ENCODE measurements at places on chromosomes 13 and 19.

GRCh38 chr13:112686364-112686763 lies 3.5 kb upstream of the ATP11A start:
- no peak for DNase-seq

- no peak for DNase-seq
These were observed 67.3 kb downstream of the ERICH6B start for GRCh38 chr13:45548281-45548680.

DNA sequence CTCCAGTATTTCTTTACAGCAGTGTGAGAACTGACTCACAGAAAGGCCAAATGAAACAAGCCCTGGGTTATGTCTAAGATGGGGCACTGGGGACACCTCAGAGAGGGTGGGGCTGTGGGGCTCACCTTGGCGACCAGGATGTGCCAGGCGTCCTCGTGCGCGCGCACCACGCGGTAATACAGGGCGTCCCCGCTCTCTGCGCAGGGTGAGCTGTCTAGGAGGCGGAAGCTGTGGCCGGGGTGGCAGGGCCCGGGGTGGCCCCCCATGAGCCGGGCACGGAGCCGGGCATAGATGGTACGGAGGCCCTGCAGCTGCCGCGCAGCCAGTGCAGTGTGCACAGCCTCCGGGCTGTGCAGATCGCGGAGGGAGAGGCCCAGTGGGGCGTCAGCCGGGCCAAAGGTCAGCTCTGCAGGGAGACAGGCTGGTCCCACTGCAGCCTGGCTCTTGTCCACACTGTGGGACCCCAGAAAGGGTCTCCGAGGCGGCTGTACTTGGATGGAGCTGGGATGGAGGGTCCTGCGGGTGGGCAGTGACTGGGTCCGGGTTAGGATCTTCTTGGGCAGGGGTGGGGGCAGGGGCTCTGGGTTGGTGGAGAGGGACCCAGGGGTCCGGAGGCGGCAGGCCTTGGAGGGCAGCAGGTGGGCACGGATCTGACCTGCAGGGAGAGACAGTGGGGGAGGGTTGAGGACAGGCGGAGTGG lies 3.4 kb downstream of the PEAK3 start:
- DNase-seq, result no peak

DNA sequence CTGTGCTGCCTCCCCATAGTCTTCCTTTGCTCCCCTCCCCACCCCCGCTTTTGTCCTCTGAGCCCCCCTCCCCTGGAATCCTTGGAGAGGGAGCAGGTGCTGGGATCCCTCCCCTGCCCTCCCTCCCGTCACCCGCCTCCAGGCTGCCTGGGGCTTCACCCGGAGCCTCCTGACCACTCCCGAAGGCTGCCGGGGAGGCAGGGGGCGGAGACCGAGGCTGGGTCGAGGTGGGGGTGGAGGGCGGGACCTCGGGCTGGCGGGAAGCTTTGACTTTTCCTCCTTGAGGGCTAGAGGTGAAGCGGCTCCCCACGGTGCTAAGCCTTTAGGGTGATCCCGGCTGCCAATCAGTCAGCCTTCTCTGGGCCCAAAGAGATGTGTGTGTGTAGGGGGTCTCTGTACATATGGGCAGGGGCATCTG lies 1.5 kb downstream of the KMT5C start:
- no peak for DNase-seq

- no peak for DNase-seq
These were observed 65.6 kb downstream of the UFM1 start for GRCh38 chr13:38415233-38415632.

DNA sequence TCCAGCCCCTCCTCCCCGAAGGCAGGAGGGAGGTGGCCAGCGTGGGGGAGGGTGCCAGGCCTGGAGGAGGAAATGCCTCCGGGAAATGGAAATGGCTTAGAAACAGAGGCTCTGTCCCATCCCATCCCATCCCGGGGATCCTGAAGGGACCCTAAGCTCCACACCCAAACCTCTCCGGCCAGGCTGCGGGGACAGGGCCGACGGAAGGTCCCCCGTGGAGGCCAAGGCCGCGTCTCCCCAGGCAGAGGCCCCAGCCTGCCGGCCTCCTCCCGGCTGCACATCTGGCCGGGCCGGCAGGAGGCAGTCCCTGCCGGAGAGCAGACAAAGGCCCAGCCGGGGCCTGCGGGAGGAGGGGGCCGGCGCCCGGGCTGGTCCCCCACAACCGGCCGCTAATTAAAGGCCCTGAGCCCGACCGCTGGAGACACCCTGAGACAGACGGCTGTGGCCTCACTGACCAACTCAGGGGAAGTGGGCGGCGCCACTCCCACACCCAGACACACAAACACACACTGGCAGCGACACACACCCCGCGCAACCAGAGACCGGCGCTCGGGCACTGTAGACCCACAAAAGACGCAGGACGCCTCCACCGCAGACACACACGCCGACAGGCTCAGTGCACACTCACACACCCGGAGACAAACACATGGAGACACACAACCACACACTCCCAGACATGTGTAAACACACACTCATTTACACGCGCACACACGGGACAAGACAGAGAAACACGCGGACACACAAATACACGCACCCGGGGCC lies 1.1 kb downstream of the ADAMTS10 start:
- DNase-seq, result no peak

DNA sequence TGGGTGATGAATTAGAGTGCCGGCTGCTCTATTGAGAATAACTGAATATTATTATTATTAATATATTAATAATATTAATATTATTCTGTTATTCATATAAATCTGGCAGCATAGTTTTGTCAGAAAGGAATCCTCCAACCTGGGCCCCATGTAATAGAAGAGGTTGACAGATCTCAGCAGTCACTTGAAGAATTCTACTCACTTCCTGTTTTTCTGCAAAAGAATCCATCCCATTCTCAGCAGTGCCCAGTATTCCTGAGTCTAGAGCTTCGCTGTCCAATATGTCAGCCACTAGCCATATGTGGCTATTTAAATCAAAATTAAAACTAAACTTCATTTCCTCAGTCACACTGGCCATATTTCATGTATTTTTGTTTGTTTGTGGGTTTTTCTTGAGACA lies 72.4 kb upstream of the USPL1 start:
- no peak for DNase-seq

DNA sequence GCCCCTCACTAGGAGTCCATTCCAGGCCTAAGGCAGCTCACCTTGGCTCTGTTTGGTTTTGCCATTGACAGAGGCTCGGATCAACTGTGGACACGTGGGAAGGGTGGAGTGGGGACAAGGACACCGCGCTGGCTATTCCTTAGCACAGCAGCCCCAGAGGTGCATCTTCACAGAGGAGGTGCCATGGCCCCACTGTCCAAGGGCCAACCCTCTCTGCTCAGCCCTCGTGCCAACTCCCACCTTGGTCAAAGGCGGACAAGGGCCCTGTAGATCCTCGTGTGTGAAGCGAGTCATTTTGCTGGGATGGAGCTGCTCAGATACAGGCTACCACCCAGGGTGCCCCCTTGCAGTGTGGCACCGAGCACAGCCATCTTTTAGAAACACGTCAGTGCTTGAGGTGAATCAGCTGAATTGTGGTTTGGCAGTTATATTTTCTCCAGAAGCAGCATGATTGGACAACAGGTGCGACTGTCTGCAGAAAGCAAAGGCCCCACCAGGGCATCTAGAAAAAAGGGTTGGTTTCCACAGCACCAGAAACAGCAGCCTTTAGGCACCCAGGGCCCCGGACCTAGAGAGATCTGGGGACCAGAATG lies 192.1 kb upstream of the GPR12 start:
- DNase-seq, result no peak

- no peak for DNase-seq
These were observed 1.9 kb upstream of the SUGT1 start for GRCh38 chr13:52650731-52651130.

DNA sequence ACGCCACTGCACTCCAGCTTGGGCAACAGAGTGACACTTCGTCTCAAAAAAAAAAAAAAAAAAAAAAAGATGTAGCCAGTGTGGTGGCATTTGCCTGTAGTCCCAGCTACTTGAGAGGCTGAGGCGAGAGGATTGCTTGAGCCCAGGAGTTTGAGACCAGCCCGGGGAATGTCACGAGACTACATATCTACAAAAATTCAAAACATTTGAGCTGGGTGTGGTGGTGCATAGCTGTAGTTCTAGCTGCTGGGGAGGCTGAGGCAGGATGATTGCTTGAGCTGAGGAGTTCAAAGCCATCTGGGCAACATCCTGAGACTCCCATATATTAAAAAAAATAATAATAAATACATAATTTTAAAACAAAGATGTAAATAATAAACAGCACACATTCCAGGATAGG lies 46.6 kb downstream of the SMARCA4 start:
- DNase-seq, result no peak

GRCh38 chr13:94236132-94236531 lies 243.3 kb downstream of the DCT start:
- no peak for DNase-seq

DNA sequence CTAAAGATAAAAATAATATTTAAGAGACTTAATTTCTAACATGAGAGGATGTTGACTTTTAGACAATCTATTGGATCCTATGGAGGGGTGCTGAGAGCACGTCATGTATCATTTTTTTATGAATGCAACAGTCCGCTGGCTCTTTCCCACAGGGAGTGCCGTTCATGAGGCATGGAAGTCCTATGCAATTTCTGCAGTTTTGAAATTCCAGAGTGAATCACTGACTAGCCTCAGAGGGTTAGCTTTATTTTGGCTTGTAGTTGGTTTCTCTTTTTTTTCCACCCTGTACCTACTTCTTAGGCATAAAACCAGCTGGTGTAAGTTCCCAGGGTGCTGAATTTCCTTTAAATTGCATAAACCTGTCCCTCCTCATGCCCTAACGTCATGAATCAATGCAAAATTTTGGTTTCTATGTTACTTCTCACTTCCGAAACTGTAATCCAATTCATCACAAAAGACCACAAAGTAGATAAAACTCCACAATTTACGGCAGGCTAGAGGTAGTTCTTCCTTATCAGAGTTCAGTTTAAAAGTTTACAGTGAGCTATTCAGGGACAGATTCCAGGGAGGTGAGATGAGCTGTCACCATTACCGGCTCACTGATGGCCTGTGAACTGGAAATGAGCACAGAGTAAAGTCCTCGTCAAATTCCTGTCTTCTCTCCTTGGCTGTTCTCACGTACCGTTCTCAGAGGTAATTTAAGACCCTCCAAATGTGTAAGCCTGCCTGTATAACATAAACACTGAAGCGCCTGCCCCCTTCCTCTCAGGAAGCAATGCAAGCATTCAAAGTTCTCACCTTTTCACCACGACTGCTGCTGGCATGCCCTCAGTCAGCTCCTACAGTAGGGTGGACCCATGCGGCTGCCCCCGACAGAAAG lies 216.6 kb upstream of the SLC10A2 start:
- peak; percentile 23 for DNase-seq

- no peak for DNase-seq
These were observed 736.9 kb upstream of the PCDH9 start for GRCh38 chr13:67967031-67967430.

DNA sequence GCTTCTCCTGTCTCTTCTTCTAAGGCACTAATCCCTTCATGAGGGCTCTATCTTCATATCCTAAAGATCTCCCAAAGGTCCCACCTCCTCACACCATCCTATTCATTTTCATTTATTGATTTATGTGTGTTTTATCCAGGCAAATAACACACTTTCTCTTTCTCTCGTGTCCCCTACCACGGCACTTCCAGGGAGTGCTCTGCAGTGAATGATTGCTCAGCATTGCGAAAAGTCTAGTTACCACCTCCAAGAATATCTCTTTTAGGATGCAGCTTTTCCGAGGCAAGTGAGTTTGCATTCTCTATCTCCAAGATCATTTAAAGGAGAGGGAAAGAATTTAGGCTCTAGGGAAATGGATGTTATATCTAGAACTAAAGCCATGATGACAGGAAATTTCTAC lies 101.7 kb downstream of the MIPEP start:
- no peak for DNase-seq

- DNase-seq, result no peak
These were observed 50.9 kb upstream of the ATP12A start for GRCh38 chr13:24629320-24629719.

- DNase-seq, result no peak
These were observed 24.1 kb upstream of the WDFY2 start for GRCh38 chr13:51559946-51560735.

- DNase-seq, result no peak
These were observed 18.2 kb downstream of the ZNF565 start for GRCh38 chr19:36196249-36196648.

DNA sequence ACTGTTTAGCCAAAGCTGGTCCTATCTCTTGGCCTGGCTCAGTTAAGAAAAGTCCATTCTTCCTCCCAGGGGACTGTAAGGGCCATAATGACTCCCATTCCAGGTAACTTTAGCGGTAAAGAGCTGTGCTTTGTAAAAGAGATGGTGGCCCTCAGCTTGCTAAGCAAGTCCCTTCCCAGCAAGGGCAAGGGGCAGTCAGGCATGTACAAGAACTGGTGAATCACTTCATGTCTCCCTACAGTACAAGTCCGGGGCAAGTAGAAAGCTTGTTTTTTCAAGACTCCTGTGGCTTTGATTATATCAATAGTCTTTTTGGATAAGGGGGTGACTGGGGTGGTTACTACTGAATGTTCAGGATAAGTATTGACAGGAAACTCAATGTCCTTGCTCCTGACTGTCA lies 88.9 kb downstream of the SLC25A15 start:
- DNase-seq, result no peak

GRCh38 chr13:29514720-29515310 lies 80.7 kb downstream of the SLC7A1 start:
- no peak for DNase-seq

DNA sequence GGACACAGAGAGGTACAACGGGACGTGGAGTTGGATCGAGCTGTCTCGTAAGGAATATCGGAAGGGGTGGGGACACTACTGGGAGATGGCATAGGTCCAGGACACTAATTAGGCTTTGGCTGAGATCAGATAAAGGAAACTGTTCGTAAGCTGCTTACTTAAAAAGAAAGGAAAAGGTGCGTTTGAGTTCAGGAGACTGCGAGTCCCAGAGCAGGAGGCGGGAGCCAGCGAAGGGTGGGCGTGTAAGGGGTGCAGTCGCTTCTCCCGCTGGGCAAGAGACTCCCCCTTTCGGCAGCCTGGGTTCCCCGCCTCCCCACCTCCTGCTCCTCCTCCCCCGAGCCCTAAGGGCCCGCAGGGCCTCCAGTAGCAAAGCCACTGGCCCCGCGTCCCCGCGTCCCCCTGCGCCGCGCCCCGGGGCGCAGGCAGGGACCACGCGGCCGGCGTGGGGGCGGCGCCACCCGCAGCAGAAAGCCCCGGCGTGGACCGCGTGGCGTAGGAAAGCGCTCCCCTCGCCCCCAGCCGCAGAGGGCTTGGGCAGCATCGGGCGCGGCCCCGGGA lies 547 bp downstream of the ABCC4 start:
- DNase-seq, result peak; percentile 18

GRCh38 chr13:65095161-65096082 lies 2134.7 kb downstream of the PCDH9 start:
- peak; percentile 23 for DNase-seq
